Activated T-cell treated with anti-CD3 and anti-CD28 coated beads for 48 hours (primary cell): ENCODE measurements at places on chromosomes 11 and 22.
A peak's percentile ranks its signal among the peaks of the same experiment; 100 is the strongest.

DNA sequence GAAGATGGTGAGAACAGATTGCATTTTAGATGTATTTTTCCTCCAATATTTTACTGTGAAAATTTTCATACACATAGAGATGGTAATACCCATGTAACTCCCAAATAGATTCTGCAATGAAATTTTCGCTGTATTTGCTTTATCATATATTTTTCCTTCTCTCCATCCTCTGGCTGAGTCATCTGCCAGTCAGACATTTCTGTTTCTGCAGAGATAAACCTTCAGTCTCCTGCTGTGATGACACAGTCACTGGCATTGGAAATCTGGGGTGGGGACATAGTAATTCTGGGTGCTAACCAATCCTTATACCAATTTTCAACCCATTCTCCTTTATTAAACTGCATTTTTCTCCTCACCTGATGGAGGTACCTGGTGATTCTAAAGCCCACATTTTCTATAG lies 33.7 kb downstream of the SVIP start:
- no peak for DNase-seq

GRCh38 chr11:111459506-111460270 lies 52.5 kb downstream of the BTG4 start:
- no peak for DNase-seq

GRCh38 chr22:32218470-32218869 lies 13.6 kb upstream of the RFPL2 start:
- no peak for DNase-seq

- no peak for DNase-seq
These were observed 43.0 kb upstream of the CD5 start for GRCh38 chr11:61059260-61059752.

DNA sequence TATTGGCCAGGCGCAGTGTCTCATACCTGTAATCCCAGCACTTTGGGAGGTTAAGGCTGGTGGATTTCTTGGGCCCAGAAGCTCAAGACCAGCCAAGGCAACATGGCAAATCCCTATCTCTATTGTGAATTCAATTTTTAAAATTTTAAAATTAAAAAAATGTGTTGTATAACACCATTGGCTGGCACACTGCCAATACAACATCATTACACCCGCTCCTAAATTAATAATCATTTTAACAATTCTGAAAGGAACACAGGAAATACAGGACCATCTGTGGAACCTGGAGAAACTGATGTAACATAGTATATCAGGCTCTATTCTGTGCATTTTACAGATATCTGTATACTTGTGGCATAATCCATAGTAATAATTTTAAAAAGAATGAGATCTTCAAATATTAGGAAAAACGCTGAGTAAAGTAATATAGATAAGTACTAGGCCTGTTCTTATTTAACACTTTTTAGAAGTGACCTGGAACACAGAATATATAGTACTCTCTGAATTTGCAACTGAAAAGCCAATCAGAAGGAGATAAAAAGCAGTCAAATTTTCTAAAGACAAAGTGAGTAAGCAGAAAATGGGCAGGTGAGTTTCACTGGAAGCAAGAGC lies 124.3 kb downstream of the APOL5 start:
- no peak for DNase-seq

GRCh38 chr11:128409476-128409875 lies 177.9 kb downstream of the ETS1 start:
- DNase-seq, result no peak

- no peak for DNase-seq
These were observed 29.1 kb downstream of the ZBED4 start for GRCh38 chr22:49882519-49883293.

DNA sequence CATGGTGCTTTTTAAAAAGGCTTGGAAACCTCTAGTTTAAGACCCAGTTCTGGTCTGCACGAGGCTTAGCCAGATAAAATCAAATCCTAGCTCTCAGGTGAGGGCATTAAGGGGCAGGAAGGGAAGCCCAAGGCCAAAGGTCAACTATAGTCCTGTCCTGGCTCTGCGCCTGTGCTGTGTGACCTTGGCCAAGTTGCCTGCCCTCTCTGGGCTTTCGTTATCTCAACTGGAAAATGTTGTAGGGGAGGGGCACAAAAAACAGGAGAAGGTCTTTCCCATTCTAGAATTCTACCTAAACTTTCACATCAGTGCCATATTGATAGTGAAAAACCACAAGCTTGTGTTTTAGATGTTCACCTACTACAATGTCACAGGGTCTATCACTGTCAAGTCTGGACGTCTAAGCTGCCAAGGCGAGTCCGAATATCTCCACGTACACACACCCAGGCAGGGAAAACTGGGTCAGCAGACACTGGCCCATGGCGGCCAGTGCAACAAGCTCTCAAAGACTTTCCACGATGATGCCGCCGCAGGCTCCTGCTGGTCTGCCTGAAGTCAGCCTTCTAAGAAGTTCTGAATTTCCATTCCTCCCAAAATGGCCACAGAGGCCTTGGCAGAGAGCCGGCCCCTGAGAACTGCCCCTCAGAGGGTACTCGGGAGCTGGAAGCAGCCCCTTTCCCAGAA lies 18.0 kb downstream of the MN1 start:
- no peak for DNase-seq

DNA sequence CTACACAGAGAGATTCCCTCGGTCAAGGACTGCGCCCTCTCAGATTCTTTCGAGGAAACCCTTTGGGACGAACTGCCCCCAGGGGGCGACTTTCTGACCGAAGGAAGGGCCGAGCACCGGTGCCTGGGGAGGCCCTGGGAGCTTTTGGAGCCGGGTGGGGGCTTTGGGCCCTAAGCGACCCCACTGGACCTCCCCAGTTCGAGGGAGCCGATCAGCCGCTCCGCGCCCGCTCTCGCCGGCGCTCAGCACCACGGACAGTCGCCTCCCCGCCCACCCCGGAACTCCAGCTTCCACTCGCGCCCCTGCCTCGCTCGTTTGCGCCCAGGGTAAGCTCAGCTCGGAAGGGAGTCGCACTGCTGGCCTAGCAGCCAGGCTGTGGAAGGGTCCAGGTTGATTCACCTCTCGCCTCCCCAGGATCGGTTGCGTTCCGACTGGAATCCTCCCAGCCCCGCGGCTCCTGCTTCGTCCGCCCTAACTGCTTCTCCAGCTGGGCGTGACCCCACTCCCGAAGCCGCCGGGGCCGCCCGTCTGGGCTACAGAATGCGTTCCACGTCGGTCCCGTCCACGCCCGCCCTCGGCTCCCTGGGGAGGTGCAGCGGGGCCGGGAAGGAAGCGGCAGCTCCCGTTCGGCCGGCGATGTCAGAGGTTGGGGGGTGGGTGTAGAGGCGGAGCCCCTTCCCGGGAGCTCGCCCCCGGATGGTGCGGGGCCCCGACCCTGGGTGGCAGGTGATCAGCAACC lies 428 bp downstream of the SCN3B start:
- peak; percentile 12 for DNase-seq

- no peak for DNase-seq
These were observed 52.1 kb downstream of the CNTF start for GRCh38 chr11:58674609-58675008.

- DNase-seq, result no peak
These were observed 311.6 kb downstream of the AASDHPPT start for GRCh38 chr11:106389101-106389500.

- DNase-seq, result no peak
These were observed 10.5 kb downstream of the ART5 start for GRCh38 chr11:3631331-3631730.

GRCh38 chr11:99601179-99601578 lies 580.4 kb downstream of the CNTN5 start:
- no peak for DNase-seq

DNA sequence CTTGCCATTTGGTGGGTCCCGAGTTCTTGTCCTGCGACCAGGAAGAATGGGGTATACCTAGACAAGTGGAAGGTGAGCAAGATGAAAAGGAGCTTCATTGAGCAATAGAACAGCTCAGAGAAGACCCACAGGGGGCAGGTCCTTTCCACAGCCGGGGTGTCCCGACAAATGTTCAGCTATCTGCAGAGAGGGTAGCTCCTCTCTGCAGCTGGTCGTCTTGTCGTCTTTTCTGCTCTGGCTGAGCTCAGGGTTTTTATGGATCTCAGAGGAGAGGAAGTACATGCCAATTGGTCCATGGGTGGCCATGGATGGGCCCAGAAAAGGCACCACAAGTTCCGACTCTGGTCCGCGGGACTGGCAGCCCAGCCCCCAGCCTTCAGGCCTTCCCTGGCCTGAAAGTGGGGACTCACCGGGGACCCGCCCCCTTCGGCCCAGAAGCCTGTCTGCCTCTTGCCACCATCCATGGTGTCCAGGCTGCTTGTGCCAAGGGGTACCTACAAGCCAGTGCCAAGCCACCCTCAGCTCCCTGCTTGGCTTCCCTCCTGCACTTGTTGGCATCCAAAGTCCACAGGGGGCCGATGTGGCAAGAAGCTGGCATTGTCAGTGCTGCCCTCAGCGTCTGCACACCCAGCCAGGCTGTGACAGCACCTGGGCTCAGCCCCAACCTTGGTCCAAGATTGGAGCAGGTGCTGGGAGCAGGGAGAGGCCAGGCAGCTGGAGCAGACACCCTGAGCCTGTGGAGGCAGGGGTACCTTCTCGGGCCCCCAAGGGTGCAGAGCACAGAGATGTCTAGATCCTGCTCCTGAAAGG lies 438.9 kb downstream of the TBC1D22A start:
- DNase-seq, result no peak

GRCh38 chr11:128610721-128611617 lies 23.6 kb upstream of the ETS1 start:
- no peak for DNase-seq

GRCh38 chr22:30325065-30325720 lies 1.5 kb downstream of the TBC1D10A start:
- DNase-seq, result no peak

- no peak for DNase-seq
These were observed 2.9 kb upstream of the MRPL17 start for GRCh38 chr11:6686006-6686405.

DNA sequence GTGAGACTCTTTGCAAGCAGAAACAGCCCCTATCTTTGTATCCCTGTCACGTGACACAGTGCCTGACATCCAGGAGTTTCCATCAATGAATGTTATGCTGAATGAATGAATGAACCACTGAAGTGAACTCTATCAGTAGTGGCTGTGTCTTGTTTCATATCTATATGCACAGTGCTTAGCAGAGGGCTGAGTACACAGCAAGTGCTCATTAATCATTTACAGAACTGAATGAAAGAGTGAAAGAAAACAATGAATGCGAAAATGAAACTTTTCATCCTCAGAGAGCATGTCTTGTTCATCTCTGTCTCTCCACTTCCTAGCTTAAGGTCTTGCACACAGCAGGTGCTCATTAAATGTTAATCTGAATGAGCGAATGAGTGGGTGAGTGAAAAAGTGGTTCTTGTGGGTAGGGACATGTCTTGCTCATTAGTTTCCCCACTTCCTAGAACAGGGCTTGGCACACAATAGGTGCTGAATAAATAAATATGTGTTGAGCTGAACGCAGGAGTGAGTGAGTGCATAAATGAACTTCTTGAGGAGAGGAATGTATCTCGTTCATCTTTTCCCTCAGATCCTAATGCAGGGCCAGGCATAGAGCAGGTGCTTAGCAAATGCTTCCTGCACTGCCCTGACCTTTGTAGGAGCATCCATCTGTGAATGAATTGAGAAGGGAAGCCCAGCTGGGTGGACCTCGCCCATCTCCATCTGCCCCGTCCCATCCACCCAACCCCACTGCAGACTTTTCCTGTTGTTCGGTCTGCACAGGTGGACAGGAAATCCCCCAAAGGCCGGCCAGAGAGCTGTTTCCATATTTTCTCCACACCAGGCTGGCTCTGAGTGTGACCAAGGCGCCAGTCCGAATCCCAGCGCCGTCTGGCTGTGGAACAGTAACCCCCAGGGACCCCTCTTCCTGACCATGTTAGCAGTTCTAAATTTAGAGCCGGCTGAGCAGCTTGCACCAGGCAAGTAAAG lies 113.4 kb upstream of the CRYBB3 start:
- DNase-seq, result no peak

- no peak for DNase-seq
These were observed 7.7 kb downstream of the BLID start for GRCh38 chr11:122108192-122108799.

- no peak for DNase-seq
These were observed 49.2 kb upstream of the CABP7 start for GRCh38 chr22:29670626-29671025.

- DNase-seq, result no peak
These were observed 3.5 kb downstream of the CNTF start for GRCh38 chr11:58625826-58626460.

DNA sequence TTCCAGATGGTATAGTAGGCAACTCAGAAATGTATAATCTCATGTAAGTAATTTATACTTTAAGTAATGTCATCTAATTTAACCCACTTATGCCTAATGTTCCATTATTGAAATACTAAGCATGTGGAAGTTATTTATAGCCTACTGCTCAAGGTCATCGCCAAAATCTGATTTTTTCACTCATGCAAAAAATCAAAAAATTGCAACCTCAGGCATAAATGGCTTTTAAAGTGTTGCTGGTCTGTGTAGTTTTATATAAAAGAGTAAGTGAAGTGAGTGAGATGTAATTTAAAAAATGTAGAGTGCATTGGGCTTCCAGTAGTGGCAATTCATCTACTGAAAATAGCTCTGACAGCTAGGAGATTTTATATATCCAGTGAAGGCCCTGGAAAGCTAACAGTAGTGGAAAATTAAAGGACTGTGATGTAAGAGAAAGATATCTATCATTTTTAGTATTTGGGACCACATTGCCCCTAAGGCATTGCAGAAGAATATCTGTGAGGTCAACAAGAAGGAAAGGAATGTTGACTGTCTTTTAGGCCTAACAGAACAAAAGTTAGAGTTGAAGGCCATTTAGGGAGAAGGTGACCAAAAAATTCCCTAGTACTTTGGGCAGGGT lies 624.5 kb upstream of the CHORDC1 start:
- DNase-seq, result no peak

DNA sequence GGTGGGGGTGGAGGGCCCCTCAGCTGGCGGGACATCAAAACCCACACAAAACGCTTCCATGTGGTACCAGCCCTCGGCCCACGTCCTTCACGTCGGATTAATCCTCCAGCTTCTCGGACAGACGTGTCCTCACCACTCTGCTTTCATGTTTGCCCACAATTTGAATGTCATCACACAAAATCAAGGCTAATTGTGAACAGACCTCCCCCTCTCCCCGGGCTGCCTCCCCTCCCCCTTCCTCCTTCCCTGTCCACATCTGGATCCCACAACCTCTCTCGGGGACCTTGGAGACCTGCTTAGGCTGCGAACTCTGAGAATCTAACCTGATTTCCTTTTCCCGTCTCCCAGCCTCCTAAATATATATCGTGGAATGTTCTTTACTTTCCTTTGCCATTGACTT lies 262.9 kb downstream of the MN1 start:
- no peak for DNase-seq

DNA sequence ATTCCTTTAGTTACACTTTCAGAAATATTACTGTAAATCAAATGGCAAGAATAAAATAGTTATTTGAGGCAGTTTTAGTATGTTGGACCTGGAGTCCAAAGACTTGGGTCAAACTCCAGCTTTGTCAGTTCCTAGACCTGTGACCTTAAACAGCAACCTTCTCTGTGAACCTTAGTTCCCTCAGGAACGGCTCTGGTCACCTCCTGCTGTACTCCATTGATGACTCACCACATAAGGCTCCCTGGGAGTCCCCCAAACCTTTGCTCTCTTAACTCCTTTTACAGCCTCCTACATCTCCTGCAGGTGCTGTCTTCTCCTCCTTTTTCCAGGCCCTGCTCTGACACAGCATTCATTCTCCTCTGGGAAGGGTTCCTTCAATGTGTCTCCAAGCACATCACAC lies 29.1 kb downstream of the LIMK2 start:
- no peak for DNase-seq

- DNase-seq, result no peak
These were observed 5.9 kb downstream of the TREH start for GRCh38 chr11:118673361-118674081.

GRCh38 chr11:32198053-32198452 lies 107.2 kb downstream of the RCN1 start:
- DNase-seq, result no peak
